Right ventricle myocardium superior (tissue), 1 donor: ENCODE measurements at places on chromosomes 1 and 21. TPM values are rescaled to one million over a fixed set of nuclear protein-coding genes. Genes with fewer than 3 reads are reported as not detected.

GRCh38 chr1:116097626-116098025 lies 13.6 kb upstream of the MAB21L3 start:
- no peak for DNase-seq

The TFF3 gene
- total RNA-seq = 1.00 TPM

- DNase-seq = peak; percentile 63
These were observed 15.6 kb upstream of the KCNJ15 start for GRCh38 chr21:38241029-38241740.

GRCh38 chr1:230501849-230502248 lies 75.7 kb upstream of the PGBD5 start:
- no peak for DNase-seq

The AHCTF1 gene
- 19.7 TPM for total RNA-seq

The TPTE gene
- not detected for total RNA-seq

The KRTAP12-2 gene
- total RNA-seq = not detected

The NR1I3 gene
- not detected for total RNA-seq

GRCh38 chr1:55378582-55378981 lies 163.4 kb upstream of the USP24 start:
- no peak for DNase-seq

GRCh38 chr1:202160377-202160940 lies at the start of gene PTPN7:
Gene PTPN7, minus strand, starts transcription at chr1:202160602. Its CDS starts 1,200 bp downstream, at chr1:202159402.
- DNase-seq = peak; percentile 60

The GNAT2 gene
- not detected for total RNA-seq

The SH2D5 gene
- total RNA-seq = not detected

The MANEAL gene
- total RNA-seq = 0.91 TPM

DNA sequence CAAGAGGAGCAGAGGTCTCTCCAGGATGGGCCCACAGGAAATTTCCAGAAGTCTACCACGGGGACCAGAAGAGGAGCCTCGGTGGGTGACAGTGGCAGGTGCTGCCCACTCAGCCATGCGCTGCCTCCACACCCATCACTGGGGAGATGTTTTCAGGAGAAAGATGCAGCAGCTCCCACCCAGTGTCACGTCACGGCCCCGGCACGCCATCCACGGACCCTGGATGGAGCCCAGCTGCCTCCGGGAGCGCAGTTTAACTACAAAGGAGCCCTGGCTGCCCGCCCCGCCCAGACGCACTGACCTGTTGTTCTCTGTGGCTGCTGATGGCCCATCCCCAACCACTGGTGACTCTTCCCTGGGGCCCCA lies 6.8 kb downstream of the TSPEAR start:
- no peak for DNase-seq

The IL20 gene
- total RNA-seq = not detected

- DNase-seq = no peak
These were observed 29.5 kb downstream of the PLPPR5 start for GRCh38 chr1:98975113-98975512.

The PAPPA2 gene
- 0.32 TPM for total RNA-seq

The MTMR11 gene
- 2.0 TPM for total RNA-seq

The TTC4 gene
- 14.8 TPM for total RNA-seq

DNA sequence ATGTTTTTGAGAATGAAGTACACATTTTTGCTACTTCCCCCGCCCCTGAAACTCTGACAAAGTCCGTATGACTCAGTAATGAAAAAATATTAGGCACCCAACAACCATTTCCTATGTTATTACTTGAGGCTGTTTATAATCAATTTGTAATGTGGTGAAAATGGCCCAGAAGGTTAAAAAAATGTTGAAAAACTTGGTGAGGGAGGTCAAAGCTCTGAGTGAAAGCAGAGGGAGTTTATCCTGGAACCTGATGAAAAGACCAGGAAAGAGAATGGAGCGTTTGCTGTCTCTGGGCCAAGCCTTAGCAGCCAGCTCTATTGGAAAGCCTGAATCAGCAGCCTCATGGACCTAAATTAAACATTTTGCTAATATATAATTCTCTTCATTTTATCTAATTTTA lies 367.7 kb upstream of the NEGR1 start:
- no peak for DNase-seq

DNA sequence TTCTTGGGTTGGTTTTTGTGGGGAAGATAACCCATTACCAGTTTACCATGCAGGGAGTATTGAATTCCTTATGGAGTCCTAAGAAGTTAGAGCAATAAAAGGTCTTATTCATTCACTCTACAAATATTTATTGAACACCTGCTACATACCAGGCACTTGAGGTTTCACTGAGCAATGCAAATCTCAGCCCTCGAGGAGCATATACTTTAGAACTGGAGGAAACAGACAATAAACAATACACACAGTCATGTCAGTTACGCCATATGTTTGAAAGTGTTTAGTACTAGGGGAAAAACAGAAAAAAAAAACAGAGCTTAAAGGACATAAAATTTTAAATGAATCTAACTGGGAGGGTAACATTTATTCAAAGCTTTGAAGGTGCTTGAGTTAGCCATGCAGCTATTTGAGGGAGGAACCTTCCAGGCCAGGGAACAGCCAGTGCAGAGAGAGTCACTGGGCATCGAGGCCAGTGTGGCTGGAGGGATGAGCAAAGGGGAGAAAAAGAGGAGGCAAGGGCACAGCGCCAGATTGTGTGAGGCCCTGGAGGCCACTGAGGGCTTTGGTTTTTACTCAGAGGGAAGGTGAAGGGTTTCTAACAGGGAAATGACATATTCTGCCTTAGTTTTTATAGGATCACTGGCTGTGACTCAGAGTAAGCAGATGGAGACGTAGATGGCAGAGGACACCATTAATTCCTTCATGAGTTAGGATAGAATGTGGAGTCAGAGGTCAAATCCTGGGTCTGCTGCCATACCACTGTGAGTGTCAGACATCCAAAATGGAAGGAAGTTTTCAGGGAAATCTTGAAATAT lies 32.7 kb downstream of the C1orf21 start:
- no peak for DNase-seq

The HFM1 gene
- 2.1 TPM for total RNA-seq

DNA sequence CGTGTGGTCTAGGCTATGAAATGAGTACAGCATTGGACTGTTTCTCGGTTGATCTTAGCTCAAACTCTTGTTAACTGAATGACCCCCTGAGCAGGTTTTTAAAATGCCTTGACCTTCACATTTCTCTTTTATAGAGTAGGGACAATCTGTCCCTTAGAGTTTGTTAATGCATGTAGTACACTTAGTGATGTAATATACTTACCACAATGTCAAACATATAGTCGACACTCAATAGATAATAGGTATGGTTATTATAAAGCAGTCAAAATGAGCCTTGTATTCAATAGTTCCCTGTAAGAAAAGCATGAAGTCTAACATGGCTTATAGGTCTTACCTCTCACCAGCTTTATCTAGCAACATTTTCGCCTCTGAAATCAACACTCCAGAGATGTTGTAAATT lies 161.0 kb upstream of the RUNX1 start:
- no peak for DNase-seq

GRCh38 chr1:156766298-156767100 lies 836 bp upstream of the PRCC start:
- DNase-seq = peak; percentile 59

- DNase-seq = no peak
These were observed 166.2 kb downstream of the URB2 start for GRCh38 chr1:229792012-229792975.

GRCh38 chr21:25550352-25551120 lies 56.7 kb downstream of the MRPL39 start:
- DNase-seq = no peak

GRCh38 chr1:149915429-149916192 lies 2.0 kb downstream of the SV2A start:
- no peak for DNase-seq

The FRRS1 gene
- total RNA-seq = 2.7 TPM

DNA sequence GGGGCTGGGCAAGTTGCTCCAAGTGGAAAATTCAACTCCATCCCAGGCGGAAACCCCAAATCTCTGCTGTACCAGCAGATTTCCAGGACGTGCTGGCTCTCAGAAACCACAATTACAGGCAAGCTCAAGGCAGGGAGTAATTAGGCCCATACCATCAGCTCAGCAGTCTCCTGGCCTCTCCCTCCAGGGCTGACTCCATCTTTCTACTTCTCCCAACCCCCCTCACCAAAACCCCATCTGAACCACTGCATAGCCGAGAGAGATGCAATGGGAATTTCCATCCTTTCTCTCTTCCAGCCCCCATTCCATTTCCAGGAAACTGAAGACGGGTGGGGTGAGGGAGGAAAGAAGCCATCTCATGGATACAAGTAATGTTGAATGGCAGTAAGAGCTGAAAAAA lies 41.2 kb downstream of the ARHGEF11 start:
- DNase-seq = no peak

DNA sequence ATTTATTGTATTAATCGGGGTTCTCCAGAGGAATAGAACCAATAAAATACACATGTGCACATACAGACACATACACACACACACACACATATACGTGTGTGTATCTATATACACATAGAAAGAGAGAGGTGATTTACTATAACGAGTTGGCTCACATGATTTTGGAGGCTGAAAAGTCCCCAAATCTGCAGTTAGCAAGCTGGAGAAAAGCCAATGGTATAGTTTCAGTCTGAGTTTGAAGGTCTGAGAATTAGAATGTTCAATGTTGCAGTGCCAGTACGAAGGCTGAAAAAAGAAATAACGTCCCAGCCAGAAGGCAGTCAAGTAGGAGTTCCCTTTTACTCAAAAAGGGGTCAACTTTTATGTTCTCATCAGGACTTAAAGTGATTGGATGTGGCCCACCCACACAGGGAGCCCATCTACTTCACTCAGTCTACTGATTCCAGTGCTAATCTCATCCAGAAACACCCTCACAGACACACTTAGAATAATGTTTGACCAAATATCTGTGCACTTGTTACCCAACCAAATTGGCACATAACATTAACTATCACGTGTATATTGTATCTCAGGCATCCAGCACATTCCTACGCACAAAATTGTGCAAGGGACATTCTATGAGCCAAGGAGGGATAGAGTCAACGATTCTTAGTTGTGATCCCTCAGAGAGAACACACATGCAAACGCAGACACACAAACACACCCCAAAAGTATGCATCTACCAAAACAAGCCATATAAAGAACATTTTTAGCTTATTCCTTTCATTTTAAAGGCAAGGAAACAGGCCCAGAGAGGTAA lies 195.5 kb upstream of the DUSP10 start:
- DNase-seq = no peak

The MFAP2 gene
- total RNA-seq = 4.1 TPM

The WDR64 gene
- total RNA-seq = not detected

GRCh38 chr1:229015806-229016205 lies 255.1 kb upstream of the RAB4A start:
- DNase-seq = peak; percentile 64

The ERO1B gene
- 5.0 TPM for total RNA-seq

DNA sequence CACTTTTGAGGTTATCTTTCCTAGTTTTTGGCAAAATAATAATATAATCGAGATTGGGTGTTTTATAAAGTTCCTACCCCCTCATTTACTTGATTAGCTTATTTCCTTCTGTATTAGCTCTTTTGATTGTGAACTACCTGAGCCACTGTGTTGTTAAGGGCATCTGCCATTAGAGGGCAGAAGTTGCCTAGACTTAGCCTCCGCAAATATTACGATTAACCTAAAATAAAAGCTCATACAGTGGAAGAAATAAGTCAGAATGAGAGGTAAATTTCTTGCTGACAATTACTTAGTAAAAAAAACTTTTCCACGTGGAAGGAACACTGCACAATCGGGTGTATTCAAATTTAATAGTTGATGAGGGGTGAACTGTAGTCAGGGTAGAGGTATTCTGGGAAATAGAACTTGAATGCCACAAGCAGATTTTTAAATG lies 2.3 kb downstream of the H3-3A start:
- DNase-seq = no peak

The MTARC1 gene
- total RNA-seq = 6.9 TPM
